ENCODE measurements at places on chromosomes 3 and 15.

DNA sequence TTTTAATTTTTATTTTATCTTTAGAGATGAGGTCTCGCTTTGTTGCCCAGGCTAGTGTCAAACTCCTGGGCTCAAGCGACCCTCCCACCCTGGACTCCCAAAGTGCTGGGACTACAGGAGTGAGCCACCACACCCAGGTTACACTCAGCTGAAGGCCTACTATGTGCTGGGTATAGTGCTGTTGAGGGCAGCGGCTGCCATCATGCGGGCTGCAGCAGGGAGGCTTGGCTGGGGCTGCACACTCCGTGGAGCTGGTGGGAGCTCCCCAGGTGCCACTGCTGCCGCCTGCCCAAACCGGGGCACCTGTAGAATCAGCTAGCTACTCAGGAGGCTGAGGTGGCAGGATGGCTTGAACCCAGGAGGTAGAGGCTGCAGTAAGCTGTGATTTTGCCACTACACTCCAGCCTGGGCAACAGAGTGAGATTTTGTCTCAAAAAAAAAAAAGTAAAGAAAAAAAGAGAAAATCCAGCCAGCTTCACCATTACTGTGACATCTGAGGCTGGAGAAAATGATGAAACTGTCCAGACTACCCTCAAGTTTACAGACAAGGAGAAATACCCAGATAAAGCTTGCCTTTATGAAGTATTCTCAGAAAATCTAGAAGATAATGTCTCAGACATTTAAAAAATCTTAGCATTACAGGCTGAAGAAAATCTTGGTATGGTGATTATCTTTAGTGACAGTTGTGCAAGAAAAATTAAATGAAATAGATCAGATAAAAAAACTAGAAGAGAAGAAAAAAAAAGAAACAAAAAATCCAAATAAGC, 42.1 kb downstream of the CRABP1 start:
- DNase-seq, result no peak

DNA sequence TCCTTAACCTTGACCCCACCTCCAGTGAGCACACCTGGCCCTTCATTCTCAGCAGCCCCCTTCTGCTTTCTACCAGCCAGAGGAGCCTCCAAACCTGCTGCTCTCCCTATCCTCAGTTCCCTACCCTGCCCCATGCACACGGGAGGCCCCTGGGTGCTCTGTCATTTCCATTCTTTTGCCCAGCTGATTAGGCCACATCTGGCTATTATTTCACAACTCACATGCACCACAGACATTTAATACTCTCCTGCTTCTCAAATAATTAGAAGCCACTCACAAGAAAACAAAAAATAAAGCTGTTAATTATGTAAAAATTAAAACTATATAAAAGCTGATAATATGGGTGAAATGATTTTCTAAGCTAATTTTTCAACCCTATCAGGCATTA, 50.7 kb downstream of the MYLK start:
- DNase-seq, result no peak

DNA sequence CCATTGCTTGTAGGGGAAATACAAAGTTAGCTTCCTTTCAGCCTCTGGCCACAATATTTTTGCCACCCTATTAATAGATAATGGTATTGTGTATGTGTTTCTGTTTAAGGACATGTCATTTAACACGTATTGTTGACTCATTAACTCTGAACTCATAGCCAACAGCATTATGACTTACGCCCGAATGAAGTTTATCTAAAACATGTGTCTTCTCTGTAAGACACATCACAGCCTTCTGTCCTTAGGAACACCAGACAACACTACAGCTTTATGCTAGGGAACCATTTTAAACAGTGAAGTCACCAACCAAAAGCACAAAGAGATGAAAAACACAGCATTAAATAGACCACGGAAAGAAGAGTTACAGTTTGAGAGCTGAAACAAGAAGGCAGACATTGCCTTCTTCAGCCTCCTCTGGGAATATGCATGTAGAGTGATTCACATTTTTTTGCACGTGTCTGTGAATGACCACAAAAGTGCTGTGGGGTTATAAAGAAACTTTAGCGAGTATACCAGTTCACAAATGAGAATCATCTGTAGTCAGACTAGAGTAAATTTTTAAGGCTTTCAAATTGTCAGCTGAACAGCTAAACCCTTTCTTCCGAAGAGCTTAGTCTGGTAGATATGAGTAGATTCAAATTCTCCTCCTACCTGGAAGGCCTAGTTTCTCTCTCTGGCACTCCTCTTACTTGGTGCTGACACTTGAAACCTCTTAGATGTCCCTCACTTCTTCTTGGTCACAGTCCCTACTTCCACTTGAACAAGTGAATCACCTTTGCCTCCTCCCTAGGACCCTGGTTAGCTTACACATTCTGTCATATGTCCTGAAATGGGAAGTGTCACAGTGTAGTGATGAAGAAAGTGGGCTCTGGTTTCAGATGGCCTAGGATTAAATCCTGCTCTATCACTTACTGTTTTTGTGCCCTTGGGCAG, 32.2 kb downstream of the MCTP2 start:
- DNase-seq, result peak; percentile 88

DNA sequence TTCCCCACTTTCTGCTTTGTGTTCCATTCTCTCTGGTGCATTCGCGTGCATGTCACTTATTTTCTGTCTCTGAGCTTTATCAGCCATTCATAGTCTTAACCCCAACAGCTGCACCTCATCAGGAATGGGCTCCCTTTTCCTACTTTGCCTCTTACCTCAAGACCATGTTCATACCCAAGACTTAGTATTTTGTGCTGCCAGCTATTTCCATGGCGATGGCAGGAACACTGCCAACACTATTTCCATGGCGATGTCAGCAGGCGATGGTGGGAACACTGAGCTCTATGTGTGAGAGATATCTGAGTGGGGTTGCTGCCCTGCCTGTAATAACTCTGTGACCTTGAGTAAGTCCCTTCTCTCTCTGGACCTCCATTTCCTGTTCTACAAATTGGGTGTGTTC, 5.5 kb downstream of the ZNF35 start:
- DNase-seq, result no peak

GRCh38 chr15:88023914-88024313, 232.6 kb downstream of the NTRK3 start:
- no peak for DNase-seq

GRCh38 chr3:28612232-28612631, 263.6 kb upstream of the AZI2 start:
- DNase-seq, result no peak

DNA sequence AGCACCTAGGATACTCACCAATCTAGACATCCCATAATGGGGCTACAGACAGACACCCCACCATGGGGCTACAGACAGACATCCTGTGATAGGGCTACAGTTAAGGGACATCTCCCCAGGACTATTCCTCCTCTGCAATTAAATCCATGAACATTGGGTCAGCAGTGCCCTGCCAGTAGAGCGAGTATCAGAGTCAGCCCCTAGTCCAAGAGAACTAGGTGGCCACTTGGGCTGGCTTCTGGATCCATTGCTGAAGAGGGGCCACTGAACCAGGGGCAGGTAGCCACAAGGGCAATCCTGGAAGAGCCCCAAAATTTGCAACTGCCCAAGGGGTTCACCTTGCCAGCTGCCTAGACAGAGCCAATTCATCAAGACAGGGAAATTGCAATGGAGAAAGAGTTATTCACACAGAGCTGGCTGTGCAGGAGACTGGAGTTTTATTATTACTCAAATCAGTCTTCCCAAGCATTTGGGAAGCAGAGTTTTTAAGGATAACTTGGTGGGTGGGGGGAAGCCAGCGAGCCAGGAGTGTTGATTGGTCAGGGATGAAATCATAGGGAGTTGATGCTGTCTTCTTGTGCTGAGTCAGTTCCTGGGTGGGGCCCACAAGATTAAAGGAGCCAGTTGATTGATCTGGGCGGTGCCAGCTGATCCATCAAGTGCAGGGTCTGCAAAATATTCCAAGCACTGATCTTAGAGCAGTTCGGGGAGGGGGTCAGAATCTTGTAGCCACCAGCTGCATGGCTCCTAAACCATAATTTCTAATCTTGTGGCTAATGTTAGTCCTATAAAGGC, 170.2 kb upstream of the SMAD3 start:
- peak; percentile 19 for DNase-seq

DNA sequence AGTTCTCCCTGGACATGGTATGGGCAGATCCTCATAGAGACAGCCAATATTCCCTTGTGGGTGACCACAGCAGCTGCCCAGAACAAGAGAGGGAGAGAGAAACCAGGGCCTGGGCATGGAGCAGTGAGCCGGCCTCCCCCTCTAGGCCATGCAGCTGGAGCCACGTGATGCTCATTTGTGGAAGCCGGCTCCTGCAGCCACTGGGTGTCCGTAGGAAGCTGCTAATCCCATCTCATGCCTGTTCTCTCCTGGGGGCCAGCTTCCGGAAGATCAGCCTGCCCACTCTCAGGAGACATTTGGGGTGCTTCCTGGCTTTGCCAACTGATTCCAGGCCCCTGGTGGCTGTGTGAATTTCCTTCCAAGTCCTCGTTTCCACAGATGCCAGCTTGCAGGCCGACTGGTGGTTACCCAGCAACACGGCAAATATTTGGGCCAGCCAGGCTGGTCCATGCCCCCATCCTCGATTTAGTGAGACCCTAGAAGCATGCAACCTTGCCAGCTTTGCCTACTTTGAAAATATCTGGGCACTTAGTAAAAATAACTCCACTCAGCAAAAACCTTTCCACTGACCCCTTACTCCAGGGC, 55.3 kb downstream of the LINGO1 start:
- DNase-seq, result no peak

- DNase-seq, result no peak
Observed at GRCh38 chr3:134086616-134087015, 56.9 kb upstream of the SLCO2A1 start.

GRCh38 chr3:98994128-98994762, 92.8 kb upstream of the DCBLD2 start:
- DNase-seq, result peak; percentile 63

GRCh38 chr3:10599444-10599843, 94.1 kb upstream of the ATP2B2 start:
- DNase-seq, result no peak

GRCh38 chr15:34012461-34013028, 26.5 kb downstream of the AVEN start:
- DNase-seq, result no peak

DNA sequence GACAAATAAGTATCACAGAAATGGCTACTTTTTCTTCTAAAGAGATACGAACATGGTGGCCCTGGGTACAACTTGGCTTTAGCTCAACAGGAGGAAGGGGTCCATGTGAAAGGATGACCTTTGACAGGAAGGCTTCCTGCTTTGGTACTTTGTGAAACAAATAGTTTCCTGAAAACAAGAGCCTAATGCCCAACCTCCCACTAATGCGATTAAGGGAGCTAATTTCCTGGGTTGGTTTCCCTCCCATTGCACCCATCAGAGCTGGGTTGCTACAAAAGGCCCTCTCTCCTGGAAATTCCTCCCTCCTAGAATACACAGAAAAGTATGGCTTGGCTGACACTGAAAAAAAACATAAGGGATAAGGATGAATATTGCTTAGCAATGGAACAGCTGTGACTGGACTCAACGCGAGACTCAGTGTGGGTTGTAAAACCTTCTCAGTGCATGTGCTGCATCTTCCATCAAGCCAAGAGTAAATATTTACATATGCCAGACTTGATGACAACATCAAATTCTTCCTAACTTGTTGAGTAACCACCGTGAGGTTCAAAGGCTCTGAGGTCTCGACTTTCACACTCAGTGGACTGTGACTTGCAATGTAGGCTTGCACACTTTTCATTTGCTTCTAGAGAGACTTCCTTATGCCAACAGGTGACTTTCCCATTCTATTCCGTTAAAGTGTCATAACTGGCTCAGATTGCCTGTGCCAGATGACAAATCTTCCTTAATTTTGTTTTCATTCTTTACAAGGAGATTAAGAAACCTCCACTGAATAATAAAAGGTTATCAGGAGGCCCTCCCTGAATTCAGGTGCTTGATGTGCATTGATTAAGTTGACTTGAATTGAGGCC, 60.1 kb downstream of the ADAMTS9 start:
- DNase-seq, result no peak

DNA sequence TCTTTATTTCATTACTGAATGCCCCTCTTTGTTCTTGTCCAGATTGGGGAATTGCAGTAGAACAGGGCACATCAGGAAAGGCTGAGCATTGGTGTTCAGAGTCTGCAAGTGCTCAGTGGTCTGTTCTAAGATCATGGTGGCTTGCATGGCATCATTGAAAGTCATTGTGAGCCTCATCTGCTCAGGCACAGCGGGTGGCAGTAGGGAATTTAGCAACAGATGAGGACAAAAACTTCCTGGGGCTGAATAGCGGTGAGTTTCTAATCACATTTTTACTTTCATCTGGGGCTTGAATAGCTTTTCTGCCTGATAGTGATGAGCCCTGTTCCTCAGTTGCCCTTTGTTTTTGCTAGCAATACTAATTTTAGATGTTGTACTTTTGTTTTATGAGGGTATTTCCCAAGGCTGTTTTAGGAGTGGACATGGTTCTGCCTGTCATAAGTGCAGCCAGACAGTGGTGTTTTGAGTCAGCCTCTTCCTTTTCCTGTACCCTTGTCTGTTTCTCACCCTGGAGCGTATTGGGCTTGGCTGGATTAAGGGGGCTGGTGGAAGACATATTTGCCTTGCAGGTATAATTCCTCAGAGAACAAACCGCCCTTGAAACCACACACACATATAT, 127.2 kb upstream of the IL12A start:
- no peak for DNase-seq

DNA sequence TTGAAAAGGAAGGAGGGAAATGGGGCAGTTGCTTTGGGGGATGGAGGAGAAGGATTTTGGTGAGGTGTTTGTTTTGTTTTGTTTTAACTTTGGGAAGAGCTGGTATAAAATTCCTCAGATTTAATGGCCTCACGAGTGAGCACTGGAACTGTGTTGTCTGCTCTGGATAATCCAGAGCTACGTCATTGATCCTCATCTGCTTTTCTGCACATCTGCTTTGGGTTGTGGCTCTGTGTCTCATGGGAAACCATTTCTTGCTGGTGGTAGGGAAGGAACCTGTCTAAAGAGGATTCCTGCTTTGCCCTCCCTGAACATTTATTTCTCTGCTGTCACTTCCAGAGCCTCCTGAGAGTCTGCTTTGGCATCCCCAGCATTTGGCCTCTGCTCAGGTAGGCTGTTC, 3.1 kb downstream of the SNRK start:
- DNase-seq, result peak; percentile 35

GRCh38 chr3:144457758-144458157, 486.1 kb downstream of the DIPK2A start:
- no peak for DNase-seq

- DNase-seq, result no peak
Observed at GRCh38 chr3:140845882-140846281, 95.8 kb upstream of the SLC25A36 start.

DNA sequence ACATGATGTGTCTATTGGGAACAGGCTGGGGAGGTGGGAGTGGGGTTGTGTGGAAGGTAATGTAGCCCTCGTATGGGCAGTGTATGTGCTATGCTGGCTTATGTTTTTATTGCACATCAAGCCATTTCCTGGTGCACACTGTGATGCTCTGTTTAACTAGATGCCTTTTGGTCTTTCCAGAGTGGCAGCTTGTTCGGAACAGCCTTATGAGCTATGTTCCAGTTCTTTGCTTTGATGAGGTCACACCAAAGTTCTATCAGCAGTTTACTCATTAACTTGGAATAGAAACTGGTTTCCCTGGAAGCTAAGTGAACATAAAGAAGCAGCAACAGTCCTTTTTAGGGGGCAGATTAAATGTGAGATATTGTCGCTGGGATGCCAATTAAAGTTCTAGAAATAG, 133.9 kb downstream of the DIPK2A start:
- no peak for DNase-seq
